HCT116 (cell line): ENCODE measurements at places on chromosomes 16 and 17. TPM values are rescaled to one million over a fixed set of nuclear protein-coding genes. Genes with fewer than 3 reads are reported as not detected.

DNA sequence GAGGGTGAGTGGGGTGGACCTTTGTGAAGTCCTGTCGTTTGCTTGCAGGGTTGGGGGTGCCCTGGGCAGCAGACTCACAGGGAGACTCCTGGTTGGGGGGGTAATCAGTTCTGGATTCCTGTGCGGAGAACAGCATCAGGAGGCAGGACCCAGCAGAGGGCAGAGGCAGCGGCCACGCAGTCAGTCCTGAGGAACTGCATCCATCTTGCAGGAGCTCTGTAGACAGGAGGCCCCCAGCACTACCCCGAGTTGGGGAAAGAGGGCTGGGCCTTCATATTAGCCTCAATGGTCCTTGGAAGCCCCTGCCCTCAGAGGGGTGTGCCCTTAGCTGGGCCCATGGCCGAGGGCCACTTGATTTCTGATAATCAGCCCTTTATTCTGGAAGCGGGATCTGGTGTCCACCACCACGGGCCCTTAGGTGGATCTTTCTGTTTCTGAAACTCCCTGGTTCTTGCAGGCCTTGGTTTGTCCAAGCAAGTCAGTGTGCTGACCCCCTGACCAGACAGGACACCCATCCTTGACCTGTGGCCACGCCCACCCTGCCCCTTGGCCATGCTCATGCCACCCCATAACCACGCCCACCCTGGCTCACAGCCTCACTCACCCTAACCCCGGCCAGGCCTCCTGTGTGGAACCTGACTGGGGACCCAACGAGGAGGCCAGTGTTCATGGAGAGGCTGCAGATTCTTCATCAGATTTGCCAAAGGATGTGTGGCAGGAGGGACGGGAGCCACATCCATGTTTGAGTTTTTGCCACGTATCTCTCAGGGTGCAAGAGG, 73.5 kb upstream of the CBX4 start:
- no peak for DNase-seq

Gene C16orf95
- total RNA-seq, result 12.2 TPM

GRCh38 chr16:57862698-57863433, 60.6 kb upstream of the KIFC3 start:
- DNase-seq, result no peak

- no peak for DNase-seq
These were observed 82.7 kb upstream of the CREBBP start for GRCh38 chr16:3963203-3963602.

Gene CCL18
- total RNA-seq, result not detected

Gene PARD6A
- 5.6 TPM for total RNA-seq

DNA sequence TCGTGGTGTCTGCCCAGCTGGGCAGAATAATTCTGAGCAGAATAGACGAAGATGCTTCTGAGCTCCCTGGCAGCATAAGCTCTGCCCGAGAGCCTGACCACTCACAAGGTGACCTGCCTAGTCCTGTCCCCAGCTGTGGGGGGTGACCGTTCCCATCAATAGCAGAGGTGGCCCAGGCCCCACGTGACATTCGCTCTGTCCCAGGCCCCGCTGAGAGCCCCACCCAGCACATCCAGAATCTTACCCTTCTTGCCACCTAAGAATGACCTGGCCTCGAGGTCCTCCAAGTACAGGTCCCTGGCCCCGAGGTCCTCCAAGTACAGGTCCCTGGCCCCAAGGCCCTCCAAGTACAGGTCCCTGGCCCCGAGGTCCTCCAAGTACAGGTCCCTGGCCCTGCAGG, 695 bp upstream of the TMEM204 start:
- DNase-seq, result no peak
